ENCODE measurements at places on chromosomes 13 and 19.

DNA sequence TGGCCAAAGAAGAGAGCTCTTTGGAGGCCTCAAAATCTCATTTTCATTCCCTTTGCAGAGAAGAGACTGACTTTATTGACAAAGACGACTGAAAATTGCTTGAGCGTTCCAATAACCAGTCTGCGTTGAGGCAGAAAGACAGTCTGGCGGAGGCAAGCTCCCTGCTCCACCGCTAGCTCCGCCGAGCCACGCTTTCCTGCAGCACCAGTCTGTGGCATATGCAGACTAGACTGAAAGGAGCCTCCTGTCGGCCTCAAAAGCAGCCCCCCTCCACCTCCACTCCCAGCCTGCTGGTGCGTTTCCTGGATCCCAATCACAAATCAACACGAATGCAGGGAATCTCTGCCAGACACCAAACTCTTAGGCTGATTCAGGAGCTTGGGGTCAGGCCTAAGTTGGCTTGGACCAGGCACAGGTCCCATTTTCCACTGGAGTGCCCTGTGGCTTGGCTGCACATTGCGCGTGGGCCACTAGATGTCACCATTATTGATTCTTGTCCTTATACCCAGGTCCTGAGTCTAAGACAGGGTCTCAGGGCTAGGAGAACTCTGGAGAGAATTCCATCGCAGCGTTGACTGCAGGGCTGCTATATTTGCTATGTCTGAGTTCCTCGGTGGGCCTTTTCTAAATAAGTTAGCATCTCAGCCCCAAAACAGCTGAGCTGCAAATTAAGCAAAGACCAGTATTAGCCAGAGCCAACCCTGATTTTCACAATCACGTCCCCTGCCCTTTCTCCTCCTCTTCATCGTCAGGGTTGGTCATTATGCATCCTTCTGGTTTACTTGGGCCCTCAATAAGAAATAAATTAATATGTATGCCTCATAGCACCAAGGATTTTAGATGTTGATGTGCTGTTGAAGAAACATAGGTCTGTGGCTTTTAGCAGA is 5.2 kb upstream of the ZNF507 start:
- H3K4me3 ChIP-seq, result no peak overlapping the region
- no peak overlapping the region for H3K27ac ChIP-seq
- H3K4me1 ChIP-seq, result no peaks in the 10 kb centered on the region

- no peak overlapping the region for H3K27ac ChIP-seq
- no peaks in the 10 kb centered on the region for H3K36me3 ChIP-seq
- DNase-seq, result no peak
These were observed 178.9 kb downstream of the OLFM4 start for GRCh38 chr13:53207556-53207955.

- H3K4me3 ChIP-seq, result no peak overlapping the region
- H3K4me1 ChIP-seq, result peaks cover 30% of the 10 kb centered on the region
- H3K27ac ChIP-seq, result no peak overlapping the region
- DNase-seq, result no peak
- peaks cover 2% of the 10 kb centered on the region for H3K36me3 ChIP-seq
- H3K27me3 ChIP-seq, result no peaks in the 10 kb centered on the region
These were observed 6.1 kb upstream of the ASF1B start for GRCh38 chr19:14142262-14143190.

GRCh38 chr19:6767357-6768235 is at the start of gene SH2D3A:
TSS of gene SH2D3A (minus strand) at chr19:6767435. CDS start at chr19:6763748, 3,687 bp downstream.
- peak; percentile 91 for DNase-seq
- H3K4me3 ChIP-seq, result peak within 1 kb of the TSS; percentile 84
- H3K36me3 ChIP-seq, result peaks cover 11% of the 10 kb centered on the region
- H3K27ac ChIP-seq, result peak within 1 kb of the TSS; percentile 74
- no peaks in the 10 kb centered on the region for H3K27me3 ChIP-seq

GRCh38 chr19:18468517-18468916 is 30.6 kb upstream of the ISYNA1 start:
- peaks cover 28% of the 10 kb centered on the region for H3K36me3 ChIP-seq
- H3K4me1 ChIP-seq, result peaks cover 41% of the 10 kb centered on the region
- peak overlapping the region; percentile 85 for H3K27ac ChIP-seq
- no peaks in the 10 kb centered on the region for H3K27me3 ChIP-seq
- H3K4me3 ChIP-seq, result peak overlapping the region; percentile 40
- no peak for DNase-seq

GRCh38 chr13:98519976-98520375 is 56.9 kb downstream of the STK24 start:
- DNase-seq, result no peak
- H3K27me3 ChIP-seq, result no peaks in the 10 kb centered on the region
- peaks cover 20% of the 10 kb centered on the region for H3K36me3 ChIP-seq
- H3K4me1 ChIP-seq, result peaks cover 87% of the 10 kb centered on the region

- H3K27me3 ChIP-seq, result no peaks in the 10 kb centered on the region
- no peak overlapping the region for H3K4me3 ChIP-seq
- H3K36me3 ChIP-seq, result peaks cover 5% of the 10 kb centered on the region
These were observed 70.3 kb downstream of the DHRS12 start for GRCh38 chr13:51733374-51734298.

GRCh38 chr13:113288880-113289279 is 8.2 kb upstream of the LAMP1 start:
- peaks cover 76% of the 10 kb centered on the region for H3K27me3 ChIP-seq
- H3K36me3 ChIP-seq, result no peaks in the 10 kb centered on the region
- no peak overlapping the region for H3K4me3 ChIP-seq
- DNase-seq, result no peak

Data from central memory CD8-positive, alpha-beta T cell (primary cell).